MV-4-11 (cell line): ENCODE measurements at places on chromosomes 12 and 14.

DNA sequence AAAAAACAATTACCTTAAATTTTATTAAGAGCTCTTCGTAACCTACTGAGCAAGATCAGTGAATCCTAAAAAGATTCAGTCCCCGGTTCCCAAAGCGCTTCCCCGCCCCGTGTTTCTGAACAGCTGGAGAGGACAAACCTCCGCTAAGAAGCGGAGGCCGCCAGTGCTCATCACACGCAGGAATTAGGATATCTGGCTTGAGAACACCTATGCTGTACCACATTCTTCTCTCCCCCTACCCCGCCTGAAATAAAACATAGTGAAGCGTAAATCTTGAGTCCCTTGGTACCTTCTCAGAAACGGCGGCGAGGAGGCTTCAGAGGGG is 774 bp upstream of the WDR20 start:
- no peak for DNase-seq

DNA sequence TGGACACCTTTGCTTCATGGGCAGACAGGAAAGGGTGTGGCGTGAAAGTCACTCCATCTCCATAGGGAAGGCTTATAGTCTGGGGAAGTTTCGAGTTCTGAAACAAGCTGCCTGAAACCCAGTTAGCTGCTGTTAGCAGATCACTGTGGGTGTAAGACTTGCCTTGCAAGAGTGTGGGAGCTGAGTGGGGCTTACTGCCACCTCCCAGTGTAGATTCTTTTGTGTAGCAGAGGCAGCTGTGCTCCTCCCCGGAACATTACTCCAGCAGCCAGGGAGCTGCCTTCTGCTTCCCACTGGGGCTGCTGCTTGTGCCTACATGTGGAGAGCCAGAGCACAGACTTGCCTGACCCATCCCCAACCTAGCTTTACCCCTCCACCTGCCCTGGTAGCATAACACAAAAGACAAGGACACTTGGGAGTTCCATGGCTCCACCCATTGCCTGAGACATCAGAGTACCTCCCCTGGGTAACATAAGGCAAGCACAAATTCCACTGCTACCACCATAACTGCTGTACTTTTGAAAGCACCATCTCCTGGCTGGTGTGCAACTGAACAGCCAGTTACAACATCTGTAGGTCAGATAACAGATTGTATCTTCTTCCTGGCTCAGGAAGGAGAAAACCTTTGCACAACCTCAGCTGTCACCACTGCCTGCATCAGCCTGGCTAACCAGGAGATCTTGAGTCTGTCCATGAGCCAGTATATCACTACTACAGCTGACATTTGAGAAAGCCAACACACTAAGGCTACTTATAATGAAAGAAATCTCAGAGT is 69.5 kb downstream of the ADAMTS20 start:
- peak; percentile 40 for DNase-seq

DNA sequence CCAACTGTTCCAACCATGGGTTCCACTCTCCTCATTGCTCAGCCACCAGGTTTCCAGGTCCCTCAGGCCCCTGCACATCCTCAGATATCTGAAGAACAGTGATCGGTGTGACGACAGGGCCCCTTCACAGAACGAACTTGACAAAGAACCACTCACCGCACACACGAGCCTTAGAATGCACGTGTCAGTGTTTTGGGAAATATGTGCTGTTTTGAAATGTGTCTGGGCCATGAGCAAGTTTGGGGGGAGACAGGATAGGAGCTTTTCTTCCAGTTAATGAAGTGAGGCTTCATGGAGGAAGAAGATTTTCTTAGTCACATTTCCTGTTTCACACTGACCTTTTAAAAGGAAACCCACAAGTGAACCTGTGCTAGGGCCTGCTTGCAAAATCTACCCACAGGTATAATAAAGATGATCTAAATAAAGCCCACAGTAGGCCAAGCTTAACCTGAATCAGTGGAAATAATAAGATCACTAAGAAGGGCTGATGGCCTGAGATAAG is 58.6 kb downstream of the ZFP36L1 start:
- DNase-seq, result peak; percentile 68

- no peak for DNase-seq
These were observed 75.9 kb upstream of the CRY1 start for GRCh38 chr12:107169200-107169599.

DNA sequence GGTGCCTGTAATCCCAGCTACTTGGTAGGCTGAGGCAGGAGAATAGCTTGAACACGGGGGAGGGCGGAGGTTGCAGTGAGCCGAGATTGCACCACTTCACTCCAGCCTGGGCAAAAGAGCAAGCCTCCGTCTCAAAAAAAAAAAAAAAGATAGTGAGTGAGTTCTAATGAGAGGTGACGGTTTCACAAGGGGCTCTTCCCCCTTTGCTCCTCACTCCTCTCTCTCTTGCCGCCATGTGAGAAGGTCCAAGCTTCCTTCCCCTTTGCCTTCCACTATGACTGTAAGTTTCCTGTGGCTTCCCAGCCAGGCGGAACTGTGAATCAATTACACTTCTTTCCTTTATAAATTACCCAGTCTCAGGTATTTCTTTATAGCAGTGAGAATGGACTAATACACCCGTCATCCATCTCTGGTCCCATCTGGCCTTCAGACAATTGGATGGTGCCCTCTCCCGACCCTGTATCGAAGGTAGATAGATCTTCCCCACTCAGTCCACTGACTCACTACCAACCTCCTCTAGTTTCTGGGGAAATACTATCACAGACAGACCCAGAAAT is 27.0 kb upstream of the RCOR1 start:
- peak; percentile 95 for DNase-seq

GRCh38 chr12:100229876-100230275 is 29.3 kb downstream of the ACTR6 start:
- DNase-seq, result peak; percentile 77

GRCh38 chr12:84874125-84874824 is 38.3 kb downstream of the SLC6A15 start:
- peak; percentile 35 for DNase-seq

DNA sequence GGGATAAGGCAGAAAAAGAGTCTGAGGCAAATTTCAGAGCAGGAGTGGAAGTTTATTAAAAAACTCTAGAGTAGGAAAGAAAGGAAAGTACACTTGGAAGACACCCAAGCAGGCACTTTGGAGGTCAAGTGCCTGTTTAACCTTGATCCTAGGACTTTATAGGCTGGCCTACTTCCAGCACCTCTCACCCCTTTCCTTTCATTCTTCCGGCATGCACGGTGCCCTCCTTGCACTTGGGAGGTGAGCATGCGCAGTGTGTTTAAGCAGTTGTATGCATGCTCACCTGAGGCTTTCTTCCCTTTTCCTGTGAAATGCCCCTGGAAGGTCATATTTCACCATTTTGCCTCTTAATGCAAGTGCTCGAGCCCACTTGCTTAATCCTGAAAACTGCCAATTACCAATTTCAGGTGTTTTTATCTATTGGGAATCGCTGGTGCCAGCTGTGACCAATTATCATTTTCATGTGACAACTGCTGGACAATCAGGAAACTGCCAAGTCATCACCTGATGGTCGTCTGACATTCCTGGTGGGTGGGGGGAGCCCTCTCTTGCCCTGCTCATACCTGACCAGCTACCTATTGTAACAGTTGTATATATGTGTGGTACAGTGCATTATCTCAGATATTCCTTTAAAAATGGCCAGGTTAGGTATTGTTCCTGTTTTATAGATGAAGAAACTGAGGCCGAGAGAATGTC is 53.5 kb downstream of the SUDS3 start:
- no peak for DNase-seq

- no peak for DNase-seq
These were observed 261.4 kb downstream of the TTC8 start for GRCh38 chr14:89085737-89086382.

DNA sequence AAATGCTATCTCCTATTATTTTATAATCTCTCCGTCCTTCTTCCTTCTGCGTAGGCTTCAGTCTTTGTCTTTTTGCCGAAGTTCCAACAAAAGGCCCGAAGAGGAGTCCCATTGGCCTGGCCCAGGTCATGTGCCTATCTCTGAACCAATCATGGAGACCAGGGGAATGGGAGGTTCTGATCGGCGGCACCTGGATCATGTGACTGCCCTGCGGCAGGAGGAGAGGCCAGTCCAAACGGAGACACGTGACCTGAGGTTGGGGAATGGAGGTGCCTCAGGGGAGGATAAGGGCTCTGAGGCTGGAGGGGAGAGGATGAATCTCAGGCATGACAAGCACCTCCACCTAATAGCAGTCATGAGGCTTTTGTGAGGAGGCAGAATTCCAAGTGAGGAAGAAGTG is 86.0 kb downstream of the AACS start:
- no peak for DNase-seq

- DNase-seq, result no peak
These were observed 161.2 kb downstream of the RERGL start for GRCh38 chr12:17928708-17929366.

- DNase-seq, result no peak
These were observed 1.0 kb upstream of the SINHCAF start for GRCh38 chr12:31326736-31327659.
